ENCODE measurements at places on chromosomes 7 and 10.

- DNase-seq, result no peak
Observed at GRCh38 chr7:27183682-27184336, 1.2 kb downstream of the HOXA11 start.

DNA sequence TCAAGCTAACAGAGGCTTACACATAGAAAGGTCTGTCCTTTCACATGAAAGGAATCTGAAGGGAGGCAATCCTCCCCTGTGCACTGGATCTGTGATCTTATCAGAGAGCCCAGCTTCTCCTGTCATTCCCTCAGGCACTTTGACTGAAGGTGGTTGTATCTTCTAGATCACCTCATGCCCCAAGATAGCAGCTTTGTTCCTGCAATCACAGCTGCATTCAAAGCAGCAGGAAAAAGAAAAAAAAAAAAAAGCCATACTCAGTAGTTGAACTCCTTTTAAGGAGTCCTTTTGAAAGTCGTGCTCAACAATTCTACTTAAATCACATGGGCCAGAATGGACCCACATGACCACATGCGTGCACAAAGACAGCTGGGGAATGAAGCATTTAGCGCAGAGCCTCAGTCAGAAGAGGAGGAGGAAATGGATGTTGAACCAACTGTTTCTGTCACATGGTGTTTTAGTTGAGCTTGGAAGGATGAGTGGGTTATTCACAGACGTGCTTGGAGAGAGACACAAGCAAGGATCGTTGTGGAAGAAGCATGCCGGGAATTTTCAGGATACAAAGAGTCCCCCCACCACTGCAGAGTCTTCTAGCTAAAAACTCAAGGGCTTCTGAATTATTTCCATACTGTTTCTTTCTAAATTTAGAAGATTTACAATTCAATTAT is 13.0 kb upstream of the PFKP start:
- no peak for DNase-seq

- no peak for DNase-seq
Observed at GRCh38 chr10:10829576-10829975, 188.1 kb upstream of the CELF2 start.

GRCh38 chr7:81025360-81025759 is 106.5 kb upstream of the SEMA3C start:
- DNase-seq, result no peak

DNA sequence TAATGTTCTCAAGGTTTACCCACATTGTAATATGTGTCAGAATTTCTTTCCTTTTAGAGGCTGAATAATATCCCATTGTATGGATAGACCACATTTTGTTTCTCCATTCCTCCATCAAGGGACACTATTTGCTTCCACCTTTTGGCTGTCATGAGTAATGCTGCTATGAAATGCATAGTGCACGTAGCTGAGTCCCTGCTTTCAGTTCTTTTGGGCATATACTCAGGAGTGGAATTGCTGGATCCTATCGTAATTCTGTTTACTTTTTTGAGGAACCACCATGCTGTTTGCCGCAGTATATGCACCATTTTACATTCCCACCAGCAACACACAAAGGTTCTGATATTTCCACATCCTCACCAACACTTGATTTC is 60.0 kb downstream of the PRF1 start:
- DNase-seq, result no peak

GRCh38 chr10:113895018-113895417 is 40.6 kb downstream of the NHLRC2 start:
- no peak for DNase-seq

- DNase-seq, result no peak
Observed at GRCh38 chr10:101061624-101062231, at the start of gene KAZALD1. Gene KAZALD1 (plus strand): TSS chr10:101061989. CDS start chr10:101062593, 604 bp downstream.

- DNase-seq, result no peak
Observed at GRCh38 chr10:18743926-18744325, 84.7 kb downstream of the ARL5B start.

DNA sequence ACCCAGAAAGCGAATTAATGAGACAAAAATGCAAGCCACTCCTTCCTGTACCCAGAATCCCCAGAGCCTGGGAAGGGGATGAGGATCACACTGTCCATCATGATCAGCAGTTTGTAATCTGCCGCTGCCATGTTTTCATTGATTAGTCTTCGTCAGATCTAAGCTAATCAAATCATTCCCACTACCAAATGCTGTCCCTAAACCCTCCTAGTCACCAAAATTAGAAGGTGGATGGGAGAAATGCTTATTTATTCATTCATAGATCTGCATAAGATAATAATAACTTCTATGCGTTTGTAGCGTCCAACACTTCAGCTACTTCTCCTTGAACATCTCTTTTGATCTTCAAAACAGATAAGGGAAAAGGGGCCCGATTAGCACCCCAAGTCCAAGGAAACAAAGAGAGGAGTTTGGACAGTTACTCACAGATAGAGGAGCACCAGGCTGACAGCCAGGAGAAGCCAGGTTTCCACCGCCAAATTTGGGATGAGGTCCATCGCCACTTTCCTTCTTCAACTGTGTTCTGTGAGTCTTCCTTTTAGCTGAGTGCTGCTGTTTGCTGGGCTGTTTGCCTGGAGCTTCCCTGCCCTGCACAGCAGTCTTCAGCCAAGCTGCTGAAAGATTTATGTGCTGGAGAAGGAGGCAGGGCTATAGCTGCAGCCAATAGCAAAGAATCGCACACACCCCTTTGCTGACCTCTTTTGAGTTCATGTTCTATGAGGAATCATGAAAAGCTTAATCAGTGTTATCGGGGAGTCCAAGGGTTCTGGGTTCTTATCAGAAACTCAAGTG is at the start of gene CYP3A5:
CYP3A5 (minus strand) TSS at position 597 of the 792 bp plus-strand sequence; CDS start at position 497, 100 bp downstream.
- DNase-seq, result no peak

GRCh38 chr10:66625709-66626590 is 299.9 kb upstream of the LRRTM3 start:
- no peak for DNase-seq

DNA sequence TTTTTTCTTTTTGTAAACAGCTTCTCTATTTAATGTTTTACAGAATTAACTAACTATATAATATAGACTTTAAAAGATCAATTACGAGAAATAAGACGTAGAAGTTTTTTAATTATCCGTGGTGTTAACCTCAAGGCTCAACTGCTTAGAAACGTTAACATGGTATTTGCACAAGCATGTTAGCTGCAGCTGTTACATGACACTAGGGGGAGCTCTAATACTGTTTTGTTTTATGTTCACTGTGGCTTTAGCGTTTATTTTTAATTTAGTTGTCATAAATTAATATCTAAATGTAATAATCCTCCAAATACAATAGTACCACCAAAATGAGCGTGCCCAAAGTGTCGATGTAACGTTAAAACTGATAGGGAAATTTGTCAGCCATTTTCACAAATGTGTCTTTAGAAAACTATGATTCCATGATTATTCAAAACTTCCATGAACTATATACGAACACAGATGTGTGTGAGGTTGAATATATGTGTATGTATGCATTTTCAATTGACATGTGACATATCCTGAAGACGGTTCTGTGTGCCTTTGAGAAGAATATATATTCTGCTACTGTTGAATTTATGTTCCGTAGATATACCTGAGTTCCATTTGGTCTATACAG is 828.8 kb upstream of the MBL2 start:
- no peak for DNase-seq

GRCh38 chr10:31623466-31623865 is 304.4 kb downstream of the ZEB1 start:
- no peak for DNase-seq

DNA sequence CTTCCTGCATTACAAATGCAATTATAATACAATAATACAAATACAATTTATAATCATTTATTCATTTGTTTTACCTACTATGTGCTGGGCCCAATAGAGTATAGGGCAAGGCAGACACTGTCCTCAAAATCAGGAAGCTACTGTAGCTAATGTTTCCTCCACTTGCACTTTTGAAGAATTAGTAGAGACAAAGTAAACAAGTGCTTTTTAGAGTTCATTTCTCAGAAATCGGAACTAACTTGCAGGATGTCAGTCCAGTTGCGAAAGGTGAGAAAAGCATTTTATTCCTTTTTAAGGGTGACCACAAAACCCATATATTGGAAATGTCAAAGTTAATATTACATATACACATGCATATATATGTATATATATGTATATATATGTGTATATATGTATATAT is 14.2 kb downstream of the ADRB1 start:
- DNase-seq, result no peak

DNA sequence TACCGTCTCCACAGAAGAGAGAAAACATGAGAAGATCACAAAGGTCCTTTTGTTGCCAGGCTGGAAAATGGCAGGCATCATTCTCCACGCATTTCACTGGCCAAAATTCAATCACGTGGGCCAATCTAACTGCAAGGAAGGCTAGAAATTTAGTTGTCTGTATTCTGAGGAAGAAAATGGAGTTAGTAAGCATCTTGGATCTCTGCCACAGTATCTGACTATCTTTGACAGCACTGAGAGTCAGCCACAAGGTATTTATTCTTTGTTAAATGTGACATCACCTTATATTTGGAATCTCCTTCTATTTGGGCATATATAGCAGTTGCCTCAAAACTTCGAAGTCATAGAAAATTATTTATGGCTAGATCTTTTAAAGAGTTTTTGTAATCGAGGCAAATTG is 213.9 kb downstream of the NSUN6 start:
- DNase-seq, result no peak

DNA sequence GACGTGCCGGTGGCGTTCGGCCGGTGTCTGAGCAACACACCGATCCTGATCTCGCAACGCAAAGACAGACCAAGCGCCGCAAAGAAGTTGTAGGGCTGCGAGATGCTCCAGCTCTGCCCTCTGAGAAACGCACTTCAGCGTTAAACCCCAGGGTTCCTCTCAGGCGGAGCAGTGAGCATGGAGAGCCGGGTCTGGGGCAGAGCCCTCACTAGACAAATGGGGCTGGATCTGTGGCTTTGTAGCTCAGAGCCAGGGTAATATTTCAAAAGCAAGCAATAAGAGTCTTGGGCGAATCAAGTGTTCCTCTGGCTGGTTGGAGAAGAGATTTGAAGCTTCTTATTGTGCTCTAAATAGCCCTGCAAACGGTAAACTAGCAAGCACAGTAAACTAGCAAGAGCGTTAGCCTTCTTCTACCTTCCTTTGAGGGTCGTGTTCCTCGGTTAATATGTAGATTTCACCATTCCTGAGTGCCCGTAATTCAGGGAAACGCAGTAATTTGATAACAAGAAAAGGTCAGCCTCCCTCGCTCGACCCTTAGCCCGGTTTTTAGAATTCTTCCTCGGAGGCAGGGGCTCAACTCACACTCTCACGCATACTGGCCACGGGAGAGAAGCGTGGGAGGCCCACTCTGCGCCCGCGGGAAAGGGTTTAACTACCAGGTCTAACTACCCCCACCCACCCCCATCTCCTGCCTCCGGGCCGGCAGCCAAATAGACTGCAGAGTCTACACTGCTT is 6.7 kb downstream of the SKAP2 start:
- no peak for DNase-seq

DNA sequence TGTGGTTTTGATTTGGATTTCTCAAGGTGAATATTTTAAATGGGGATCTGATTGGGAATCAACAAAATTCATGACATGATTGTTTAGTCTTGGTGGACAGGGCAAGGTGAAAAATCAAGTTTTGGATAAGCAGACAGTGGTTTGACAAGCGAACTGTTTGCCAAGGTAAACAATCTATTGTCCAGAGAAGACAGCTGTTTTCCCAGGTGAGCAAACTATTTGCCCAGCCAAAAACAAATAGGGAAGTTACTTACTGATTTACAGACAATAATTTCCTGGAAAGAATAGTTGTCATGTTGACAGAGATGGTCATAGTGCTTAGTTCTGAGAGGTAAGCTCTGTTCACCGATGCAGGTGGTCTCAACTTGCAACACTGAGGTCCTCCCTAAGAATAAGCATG is 94.0 kb upstream of the STEAP1B start:
- DNase-seq, result no peak

GRCh38 chr7:7803715-7804178 is 85.3 kb upstream of the RPA3 start:
- DNase-seq, result no peak

DNA sequence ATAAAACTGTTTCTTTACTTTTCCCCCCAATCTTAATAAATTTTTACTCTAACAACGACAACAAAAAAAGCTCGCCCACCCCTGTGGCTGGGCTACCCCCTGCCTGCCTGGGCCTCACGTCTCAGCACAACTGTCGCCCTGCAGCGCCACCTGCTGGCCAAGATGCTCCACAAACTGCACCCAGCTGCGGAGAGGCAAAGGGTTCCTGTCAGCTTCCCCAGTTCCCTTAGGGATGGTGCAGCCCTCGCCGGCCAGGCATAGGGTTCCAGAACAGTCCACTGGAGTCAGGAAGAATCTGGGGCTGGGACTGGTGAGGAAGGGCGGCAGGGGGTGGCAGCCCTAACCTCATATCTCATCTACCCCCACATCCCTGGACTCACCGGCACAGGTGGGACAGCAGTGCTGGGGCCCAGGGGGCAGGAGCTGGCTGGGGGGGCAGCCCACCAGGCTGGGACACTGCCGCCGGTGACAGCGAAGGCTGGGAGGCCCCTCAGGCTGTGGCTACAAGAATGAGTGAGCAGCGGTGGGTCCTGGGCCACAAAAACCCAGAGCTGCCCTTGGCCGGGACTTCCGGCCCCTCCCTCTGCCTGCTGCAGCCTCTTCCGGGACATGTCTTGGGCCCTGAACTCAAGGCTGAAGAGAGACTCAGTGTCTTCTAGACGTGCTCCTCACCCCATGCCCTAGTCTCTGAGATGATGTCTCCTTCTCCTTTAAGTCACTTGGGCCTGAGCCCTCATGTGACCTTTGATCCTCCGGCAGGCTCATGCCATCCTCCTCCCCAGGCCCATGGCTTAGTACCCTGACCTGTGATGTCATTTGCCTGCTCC is 21.2 kb downstream of the ATP6V1F start:
- DNase-seq, result no peak

DNA sequence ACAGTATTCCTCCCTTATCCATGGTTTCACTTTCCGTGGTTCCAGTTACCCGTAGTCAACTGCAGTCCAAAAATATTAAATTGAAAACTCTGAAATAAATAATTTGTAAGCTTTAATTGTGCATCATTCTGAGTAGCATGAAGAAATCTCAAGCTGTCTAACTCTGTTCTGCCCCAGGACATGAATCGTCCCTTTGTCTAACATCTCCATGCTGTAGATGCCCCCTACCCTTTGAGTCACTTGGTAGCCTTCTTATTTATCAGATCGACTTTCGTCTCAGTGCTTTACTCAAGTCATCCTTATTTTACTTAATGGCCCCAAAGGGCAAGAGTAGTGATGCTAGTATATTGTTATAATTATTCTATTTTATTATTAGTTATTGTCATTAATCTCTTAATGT is 41.8 kb downstream of the CPED1 start:
- no peak for DNase-seq

- no peak for DNase-seq
Observed at GRCh38 chr7:69706070-69706469, 107.8 kb downstream of the AUTS2 start.

GRCh38 chr7:54769203-54769602 is 10.2 kb upstream of the SEC61G start:
- no peak for DNase-seq

- DNase-seq, result no peak
Observed at GRCh38 chr7:155153676-155154075, 83.6 kb downstream of the HTR5A start.
